CD4-positive, CD25-positive, alpha-beta regulatory T cell (primary cell): ENCODE measurements at places on chromosomes 7 and 10. TPM values are rescaled to one million over a fixed set of nuclear protein-coding genes. Genes with fewer than 3 reads are reported as not detected.

Gene TACC2
- not detected for total RNA-seq

Gene TRPV6
- total RNA-seq: not detected

Gene CTAGE15
- 1.2 TPM for total RNA-seq

Gene ATOH7
- total RNA-seq: not detected

Gene C10orf90
- total RNA-seq: not detected

Gene OR2A42
- 0.30 TPM for total RNA-seq

Gene LGI1
- total RNA-seq: not detected

Gene GNGT1
- total RNA-seq: not detected

Gene SPDYE11
- not detected for total RNA-seq

DNA sequence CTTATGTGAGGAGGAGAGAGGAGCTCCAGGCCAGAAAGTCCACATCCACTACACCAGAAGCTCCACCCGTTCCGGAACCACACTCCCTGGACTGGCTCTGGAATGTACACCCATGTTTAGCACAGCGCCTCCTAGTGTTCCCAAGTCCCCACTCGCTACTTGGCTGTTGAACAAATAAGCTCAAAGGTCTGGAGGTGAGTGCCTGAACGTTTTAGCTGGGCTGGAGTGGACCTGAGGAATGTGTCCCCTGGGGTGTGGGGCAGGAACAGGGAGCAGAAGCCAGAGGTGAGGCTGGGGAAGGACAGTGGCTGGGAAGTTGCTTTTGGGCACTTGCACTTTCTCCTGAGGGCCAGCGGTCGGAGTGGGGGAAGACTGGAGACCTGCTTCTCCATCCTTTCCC, 164.1 kb upstream of the CDCA7L start:
- DNase-seq: no peak

- no peak for DNase-seq
These were observed 546.7 kb upstream of the LRRN3 start for GRCh38 chr7:110544194-110544593.

DNA sequence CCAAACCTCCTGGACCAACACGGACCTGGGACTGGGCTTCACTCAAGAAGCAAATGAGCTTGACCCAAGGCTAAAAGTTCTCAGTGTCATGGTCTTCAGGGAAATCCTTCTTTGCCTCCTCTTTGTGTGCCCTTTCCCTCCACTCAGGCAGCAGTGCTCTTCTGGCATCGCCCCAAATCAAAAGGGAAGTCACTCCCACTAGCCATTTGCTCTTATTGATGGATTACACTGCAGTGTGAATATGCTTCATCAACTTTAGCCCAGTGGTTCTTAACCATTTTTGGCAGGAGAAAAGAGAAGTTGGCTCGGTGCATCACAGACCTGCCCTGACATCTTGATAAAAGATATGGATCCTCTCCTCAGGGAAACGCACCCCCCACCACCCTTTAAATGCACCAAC, 19.2 kb upstream of the IKZF1 start:
- no peak for DNase-seq

- no peak for DNase-seq
These were observed 2.1 kb downstream of the NOS3 start for GRCh38 chr7:150992833-150993302.

GRCh38 chr7:43220250-43220649, 107.8 kb downstream of the HECW1 start:
- no peak for DNase-seq

- no peak for DNase-seq
These were observed 59.9 kb downstream of the PON1 start for GRCh38 chr7:95264363-95264891.

DNA sequence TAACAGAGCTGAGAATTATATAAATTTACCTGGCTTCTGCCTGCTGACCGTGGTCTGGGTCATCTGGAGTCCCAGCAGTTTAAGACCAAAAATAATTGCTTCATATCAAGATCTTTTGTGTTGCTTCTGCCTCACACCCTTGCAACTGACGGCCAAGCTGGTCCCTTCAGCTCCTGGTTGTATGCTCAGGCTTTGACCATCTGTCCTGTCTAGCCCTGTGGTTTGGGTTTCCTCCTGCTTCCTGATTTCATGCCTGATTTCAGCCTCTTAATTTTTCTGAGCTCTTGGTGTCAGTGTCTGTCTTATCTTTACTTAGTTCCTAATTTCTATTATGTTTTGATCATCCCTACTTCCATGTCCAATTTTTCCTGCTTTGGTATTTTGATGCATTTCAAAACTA, 87.9 kb upstream of the PLXDC2 start:
- DNase-seq: no peak

- no peak for DNase-seq
These were observed 35.7 kb downstream of the CADPS2 start for GRCh38 chr7:122850528-122850927.

GRCh38 chr10:118349235-118349634, 7.1 kb upstream of the FAM204A start:
- DNase-seq: no peak

GRCh38 chr7:107989618-107990373, 13.2 kb downstream of the LAMB1 start:
- DNase-seq: no peak

DNA sequence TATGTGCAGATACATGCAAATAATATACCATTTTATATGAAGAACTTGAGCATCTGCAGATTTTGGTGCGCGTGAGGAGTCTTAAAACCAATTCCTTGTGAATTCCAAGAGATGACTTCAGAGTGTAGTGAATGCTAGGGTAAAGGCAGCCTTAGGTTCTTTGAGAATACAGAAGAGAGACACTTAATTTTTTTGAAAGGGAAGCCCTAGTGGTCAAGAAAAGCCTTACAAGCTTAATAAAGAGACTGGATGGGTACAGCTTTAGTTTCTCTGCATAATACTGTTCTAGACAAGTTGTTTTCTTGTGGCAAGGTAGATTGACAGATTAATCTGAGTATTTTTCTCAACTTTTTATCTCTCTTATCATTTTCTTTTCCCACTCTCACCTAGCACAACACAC, 636.5 kb downstream of the DNAJB9 start:
- DNase-seq: no peak

DNA sequence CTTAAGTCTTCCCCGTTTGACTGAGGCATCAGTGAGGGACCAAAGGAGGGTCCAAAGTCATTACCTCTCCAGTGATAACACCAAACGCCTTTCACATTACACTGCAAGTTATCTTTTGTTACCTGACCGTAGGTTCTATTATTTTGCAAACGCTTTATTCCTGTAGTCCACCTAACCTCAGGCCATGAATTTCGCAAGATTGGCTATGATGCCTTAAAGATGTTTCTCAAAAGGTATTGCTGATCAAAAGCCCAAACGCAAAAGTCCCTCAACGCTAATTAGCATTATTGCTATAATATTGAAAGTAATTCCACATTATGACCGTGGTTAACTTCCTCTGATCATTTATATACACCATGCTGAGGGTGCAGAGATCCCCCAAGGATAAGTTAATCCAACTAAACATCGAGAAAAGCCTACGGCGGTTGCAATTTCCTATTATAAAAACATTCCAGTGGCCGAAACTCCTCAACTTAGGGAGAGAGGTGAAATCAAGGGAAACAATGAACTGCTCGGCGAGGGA, 649 bp downstream of the DNA2 start:
- peak; percentile 15 for DNase-seq

- DNase-seq: no peak
These were observed 88.3 kb downstream of the BAMBI start for GRCh38 chr10:28765641-28766040.

DNA sequence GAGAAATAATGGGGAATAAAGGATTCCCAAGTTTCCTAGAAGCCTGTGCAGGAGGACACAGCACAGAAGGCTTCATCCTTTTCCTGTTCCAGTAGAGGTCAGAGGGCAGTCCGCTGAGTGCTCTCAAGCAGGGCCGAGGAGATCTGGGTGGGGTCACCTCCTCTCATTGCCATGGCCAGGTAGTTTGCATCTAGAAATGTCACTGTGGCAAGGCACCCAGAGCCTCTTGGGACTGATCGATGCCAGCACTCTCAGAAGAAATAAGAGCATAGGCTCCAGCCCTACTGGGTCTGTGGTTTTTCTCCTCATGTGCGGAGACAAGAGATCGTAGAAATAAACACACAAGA, 7.9 kb downstream of the NUB1 start:
- DNase-seq: no peak

- no peak for DNase-seq
These were observed 80.3 kb downstream of the STRA8 start for GRCh38 chr7:135313971-135314370.

DNA sequence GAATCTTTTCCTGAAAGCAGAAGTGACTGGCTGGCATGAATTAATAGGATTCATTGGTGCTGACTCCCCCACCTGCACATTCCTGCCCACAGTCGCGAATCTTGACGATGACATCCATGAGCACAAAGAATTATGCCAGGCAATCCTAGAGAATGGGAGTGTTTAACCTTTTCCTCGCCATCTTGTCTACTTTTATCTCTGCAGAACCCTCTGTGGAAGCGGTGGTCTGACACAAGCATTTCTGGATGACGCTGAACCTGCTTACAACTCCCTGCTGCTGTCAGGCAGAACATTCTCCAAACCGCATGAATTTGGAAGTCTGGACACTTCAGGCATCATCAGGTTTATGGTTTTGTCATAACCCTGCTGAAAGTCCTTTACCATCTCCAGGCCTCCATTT, 36.5 kb downstream of the KLF6 start:
- DNase-seq: no peak

DNA sequence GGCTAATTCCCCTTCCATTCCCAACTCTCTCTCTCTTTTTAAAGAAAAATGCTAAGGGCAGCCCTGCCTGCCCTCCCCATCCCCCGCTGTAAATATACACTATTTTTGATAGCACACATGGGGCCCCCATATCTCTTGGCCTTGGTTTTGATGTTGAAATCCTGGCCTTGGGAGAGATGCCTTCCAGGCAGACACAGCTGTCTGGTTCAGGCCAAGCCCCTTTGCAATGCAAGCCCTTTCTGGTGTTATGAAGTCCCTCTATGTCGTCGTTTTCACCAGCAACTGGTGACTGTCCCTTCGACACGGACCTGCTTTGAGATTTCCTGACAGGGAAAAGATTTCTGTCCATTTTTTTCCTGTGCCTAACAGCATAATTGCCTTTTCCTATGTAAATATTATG, 3.0 kb downstream of the ADRA2A start:
- DNase-seq: no peak

DNA sequence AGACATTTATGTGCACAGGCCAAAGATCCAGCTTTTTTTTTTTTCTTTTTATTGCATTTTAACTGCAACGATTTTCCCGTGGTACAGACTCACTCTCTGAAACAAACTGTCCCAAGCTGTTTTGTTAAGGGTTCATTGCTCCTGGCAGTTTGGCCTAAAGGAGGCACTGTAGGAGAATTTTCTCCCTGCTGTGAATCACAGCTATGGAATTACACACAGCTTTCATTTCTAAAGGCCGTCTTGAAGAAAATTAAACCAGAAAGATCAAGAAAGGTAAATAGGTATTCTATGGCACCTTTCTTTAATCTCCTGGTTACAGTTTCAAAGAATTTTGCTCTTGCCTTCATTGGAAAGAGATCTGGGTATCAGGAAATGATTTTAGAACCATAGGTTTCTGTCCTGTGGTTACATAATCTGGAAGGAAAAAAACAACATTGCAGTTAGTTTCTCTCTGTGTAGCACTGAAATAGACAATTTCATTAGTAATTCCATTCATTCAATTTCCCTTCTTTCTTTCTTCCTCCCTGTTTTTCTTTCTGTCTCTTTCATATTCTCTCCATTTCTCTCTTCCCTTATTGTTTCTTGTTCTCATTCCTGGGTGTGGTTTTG, 51.2 kb downstream of the PDK4 start:
- DNase-seq: no peak

DNA sequence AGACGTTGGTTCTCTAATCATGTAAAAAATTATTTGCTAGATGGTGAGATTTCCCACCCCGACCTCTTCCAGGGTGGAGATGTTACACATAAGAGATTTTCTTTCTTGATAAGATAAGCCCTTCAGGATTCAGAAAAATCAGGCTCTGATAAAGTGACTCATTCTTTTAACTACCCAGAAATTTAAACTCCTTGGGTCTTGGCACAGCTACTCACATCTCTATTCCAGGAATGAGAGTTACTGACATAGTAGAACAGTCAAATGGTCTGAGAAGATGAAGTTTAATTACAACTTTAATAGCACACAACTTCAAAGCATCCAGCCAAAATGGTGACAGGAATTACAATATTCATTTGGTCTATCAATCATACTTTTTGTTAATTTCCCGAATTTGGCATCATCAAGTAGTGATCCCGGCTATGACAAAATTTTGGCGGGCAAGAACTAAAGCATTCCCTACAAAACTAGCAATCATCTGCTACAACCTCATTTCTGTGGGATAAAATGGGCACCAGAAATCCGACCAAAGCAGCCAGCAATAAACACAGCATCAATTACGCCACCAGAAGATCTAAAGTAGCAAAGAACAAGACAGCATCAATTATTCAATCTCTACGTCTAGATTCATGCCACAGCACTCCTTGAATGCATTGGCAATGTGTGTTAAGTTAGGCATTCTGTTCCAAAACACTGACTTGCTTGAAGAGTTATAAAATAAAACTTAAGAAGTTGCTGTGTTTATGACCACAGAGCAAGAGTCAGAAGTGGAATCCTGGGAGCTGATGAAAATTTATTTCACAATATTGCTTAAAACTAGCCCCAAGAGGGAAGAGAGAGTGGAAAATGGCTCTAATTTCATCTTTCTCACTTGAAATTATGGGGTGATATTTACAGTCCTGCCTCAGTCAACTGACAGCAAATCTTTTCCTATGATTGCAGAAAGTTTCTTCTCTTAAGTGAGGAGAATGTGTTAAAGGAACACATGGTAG, 565.7 kb upstream of the ANKRD30A start:
- DNase-seq: no peak

GRCh38 chr7:91280185-91280584, 16.0 kb downstream of the FZD1 start:
- no peak for DNase-seq

- DNase-seq: no peak
These were observed 266.8 kb upstream of the STEAP1 start for GRCh38 chr7:89887489-89887888.

DNA sequence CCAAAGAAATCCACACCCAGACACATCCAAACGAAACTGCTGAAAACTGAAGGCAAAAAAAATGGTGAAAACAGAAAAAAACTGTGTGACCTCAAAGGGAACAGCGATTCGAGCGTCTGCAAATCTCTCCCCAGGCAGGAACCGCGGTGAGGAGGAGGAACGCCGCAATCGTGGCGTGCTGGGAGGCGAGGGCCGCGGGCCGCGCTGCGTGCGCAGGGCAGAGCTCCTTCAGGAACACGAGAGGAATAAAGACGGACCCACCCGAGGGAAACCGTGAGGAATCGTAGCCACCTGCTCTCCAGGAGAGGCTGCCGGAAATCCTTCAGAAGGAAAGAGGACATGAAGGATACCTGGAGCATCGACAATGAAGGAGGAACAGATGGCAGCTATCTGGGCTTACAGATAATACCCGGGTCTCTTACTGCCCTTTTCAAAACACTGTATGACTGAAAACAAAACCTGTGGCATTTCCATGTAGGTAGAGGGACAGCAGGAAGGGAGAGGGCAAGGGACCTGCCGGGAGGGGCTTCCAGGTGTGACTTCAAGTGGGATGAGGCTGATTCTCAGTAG, 266.0 kb downstream of the MAD1L1 start:
- DNase-seq: no peak
